ENCODE measurements at places on chromosomes 13 and 19. TPM values are rescaled to one million over a fixed set of nuclear protein-coding genes. Genes with fewer than 3 reads are reported as not detected.
A peak's percentile ranks its signal among the peaks of the same experiment; 100 is the strongest.

DNA sequence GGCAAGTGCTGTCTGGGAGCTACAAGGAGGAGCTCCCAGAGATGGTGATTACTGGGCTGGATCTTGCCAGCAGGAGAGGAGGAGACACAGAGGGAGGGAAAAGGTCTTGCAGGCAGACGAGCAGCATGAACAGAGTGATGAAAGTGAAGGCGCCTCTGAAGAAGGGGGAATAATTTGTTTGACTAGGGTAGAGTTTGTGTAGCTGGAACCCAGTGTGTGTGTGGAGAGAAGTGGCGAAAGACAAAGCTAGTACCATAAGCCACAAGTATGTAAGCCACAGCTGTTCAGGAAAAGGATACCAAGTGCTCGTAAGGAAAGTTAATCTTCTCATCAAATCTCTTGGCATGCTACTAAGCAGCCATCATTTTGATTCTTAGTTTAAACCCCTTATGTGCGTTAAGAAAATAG, 5.4 kb downstream of the FLT1 start:
- H3K36me3 ChIP-seq: peaks cover 12% of the 10 kb centered on the region
- H3K4me3 ChIP-seq: peak overlapping the region; percentile 81
- peak overlapping the region; percentile 45 for H3K27ac ChIP-seq
- no peak for DNase-seq

GRCh38 chr19:4374498-4375163, 25.7 kb downstream of the SH3GL1 start:
- DNase-seq: peak; percentile 91
- no peak overlapping the region for H3K4me3 ChIP-seq
- H3K27me3 ChIP-seq: no peaks in the 10 kb centered on the region
- peak overlapping the region; percentile 81 for H3K27ac ChIP-seq

- H3K36me3 ChIP-seq: no peaks in the 10 kb centered on the region
- H3K4me3 ChIP-seq: no peak overlapping the region
- no peaks in the 10 kb centered on the region for H3K27me3 ChIP-seq
- no peak for DNase-seq
Measured at GRCh38 chr13:110949628-110950027, 34.8 kb upstream of the ANKRD10 start.

DNA sequence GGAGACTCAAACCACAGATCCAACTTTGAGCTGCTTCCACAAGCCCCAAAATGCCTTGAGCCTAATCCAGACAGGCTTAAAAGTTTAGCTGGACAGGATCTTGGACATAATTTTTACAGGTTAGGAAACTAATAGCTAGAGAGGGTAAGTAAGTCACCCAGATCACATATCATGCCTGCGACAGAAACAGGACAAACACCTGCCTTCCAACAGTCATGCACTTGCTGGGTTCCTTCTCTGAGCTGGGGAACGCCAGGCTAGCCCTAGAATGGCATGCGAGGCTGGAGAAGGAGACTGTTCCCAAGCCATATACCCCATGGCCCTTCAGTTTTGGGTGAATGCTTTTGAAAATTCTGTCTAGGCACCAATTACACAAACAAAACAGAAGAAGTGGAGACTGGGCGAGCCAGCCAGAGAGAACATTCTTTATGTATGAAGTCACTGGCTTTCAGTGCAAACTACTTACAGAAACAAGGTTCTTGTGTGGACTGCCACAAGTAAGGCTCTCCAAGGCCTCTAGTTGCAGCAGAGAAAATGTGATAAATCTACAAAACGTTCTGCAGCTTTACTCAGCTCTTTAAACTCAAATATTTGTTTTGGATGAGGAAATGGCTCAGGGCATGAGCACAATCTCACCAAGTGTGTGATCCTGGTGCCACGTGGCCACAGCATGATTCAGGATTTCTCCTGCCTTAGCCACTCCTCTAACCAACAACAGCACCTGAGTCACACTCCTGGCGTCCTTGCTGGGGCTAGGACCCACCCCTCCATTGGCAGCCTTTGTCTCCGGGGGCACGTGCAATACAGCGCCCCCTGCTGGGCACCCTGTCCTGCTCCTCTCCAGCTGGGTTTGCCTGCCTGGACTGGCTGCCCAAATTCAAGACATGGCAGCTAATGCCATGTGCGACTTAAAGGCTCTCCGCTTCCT, 73.4 kb upstream of the UBL3 start:
- no peak overlapping the region for H3K4me3 ChIP-seq
- peaks cover 16% of the 10 kb centered on the region for H3K4me1 ChIP-seq
- H3K36me3 ChIP-seq: no peaks in the 10 kb centered on the region
- H3K27me3 ChIP-seq: no peaks in the 10 kb centered on the region
- peak; percentile 79 for DNase-seq

GRCh38 chr19:37725181-37725580, 5.6 kb upstream of the ZNF607 start:
- DNase-seq: no peak
- no peak overlapping the region for H3K4me3 ChIP-seq
- no peak overlapping the region for H3K27ac ChIP-seq
- no peaks in the 10 kb centered on the region for H3K36me3 ChIP-seq
- H3K27me3 ChIP-seq: no peaks in the 10 kb centered on the region

DNA sequence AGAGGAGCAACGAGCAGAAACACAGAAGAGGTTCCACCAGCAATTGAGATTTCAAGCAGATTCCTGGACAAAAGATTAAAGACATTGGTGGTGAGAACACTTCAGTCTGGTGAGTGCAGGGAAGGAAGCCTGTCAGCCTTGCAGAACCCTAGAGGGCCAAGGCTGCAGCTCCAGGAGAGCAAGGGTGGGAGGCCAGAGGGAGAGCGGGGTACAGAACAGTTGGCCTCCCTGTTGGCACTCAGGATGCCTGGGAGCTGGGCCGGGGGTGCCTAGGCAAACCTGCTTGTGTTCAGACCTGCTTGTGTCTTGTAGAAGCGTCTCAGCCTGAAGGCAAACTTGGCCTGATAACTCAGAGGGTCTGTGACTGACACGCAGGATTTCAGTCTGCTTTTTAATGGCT, 5.1 kb upstream of the LIN7B start:
- H3K27ac ChIP-seq: no peak overlapping the region
- H3K4me3 ChIP-seq: no peak overlapping the region
- DNase-seq: no peak
- peaks cover 57% of the 10 kb centered on the region for H3K36me3 ChIP-seq
- H3K27me3 ChIP-seq: no peaks in the 10 kb centered on the region

DNA sequence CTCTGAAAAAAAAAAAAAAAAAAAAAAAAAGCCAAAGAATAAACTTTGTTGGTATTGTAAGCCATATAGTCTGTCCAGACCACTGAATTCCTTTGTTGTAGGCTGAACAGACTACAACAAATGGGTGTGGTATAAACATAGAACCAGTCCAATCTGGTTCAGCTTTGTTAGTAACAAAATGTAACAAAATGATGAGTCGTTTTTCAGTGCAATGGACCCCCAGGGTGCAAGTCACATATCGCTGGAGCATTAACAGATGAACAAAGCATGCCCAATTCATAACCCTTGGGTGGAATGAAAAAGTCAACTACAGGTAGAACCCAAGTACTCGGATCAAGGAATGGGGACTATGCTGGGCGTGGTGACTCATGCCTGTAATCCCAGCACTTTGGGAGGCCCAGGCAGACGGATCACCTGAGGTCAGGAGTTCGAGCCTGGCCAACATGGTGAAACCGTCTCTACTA, 13.6 kb upstream of the FCHO1 start:
- H3K27ac ChIP-seq: no peak overlapping the region
- DNase-seq: no peak
- H3K4me3 ChIP-seq: no peak overlapping the region

DNA sequence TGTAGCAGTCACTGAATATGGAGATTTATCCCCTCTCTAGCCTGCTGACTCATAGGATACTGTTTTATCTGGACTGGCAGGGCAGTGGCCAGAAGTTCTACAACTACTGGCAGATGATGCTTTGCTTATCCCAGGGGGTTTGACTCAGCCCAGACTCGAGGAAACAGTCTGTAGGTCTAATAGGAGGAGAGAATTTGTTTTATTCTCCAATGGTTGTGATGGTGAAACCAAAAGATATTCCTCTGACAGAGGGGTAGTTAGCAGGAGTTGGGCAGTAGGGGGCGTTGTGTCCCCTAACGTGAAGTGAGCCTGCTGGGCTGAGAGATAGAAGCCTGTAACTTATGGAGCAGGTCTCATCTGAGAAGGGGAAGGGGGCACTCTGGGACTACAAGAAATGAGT, 74.9 kb downstream of the WTIP start:
- H3K4me1 ChIP-seq: no peaks in the 10 kb centered on the region
- DNase-seq: no peak
- no peak overlapping the region for H3K27ac ChIP-seq
- H3K4me3 ChIP-seq: no peak overlapping the region
- H3K36me3 ChIP-seq: no peaks in the 10 kb centered on the region

GRCh38 chr13:25864936-25865335, 186.9 kb downstream of the SHISA2 start:
- no peak overlapping the region for H3K4me3 ChIP-seq
- H3K36me3 ChIP-seq: no peaks in the 10 kb centered on the region
- peaks cover 23% of the 10 kb centered on the region for H3K27me3 ChIP-seq
- H3K27ac ChIP-seq: no peak overlapping the region
- H3K4me1 ChIP-seq: no peaks in the 10 kb centered on the region

DNA sequence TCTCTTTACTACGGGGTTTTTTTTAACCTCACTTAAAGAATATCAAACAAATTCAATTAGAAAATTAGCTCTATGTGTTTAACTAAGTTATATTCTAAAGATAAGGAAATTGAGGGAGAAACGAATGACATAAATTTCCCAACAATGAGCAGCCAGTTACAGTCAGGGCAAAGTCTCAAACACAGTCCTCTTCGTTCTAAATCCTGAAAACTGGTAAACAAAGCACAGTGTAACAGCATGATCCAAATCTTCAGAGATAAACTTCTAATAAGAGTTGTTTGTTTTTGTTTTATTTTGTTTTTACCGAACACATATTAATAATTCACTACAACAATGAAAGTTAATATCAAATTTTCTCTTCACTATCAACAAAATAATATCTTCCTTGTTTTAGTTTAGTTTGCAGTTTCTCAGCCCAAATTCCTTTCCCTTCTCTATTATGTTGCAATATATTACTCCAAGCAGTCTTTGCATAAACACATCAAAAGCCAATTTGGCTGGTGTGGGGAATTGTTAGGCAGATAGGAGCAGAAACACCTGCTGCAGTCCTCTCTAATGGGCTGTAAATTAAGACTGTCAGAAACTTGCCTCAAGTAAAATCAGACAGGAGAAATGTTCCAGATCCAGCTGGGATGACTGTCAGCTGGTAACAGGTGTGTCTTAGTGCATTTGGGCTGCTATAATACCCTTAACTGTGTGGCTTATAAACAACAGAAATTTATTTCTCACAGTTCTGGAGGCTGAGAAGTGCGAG, 106.5 kb upstream of the SGCG start:
- no peaks in the 10 kb centered on the region for H3K36me3 ChIP-seq
- no peak overlapping the region for H3K27ac ChIP-seq
- DNase-seq: no peak
- no peaks in the 10 kb centered on the region for H3K27me3 ChIP-seq
- no peak overlapping the region for H3K4me3 ChIP-seq

RASAL3 gene
- total RNA-seq: 2.6 TPM

IZUMO2 gene
- total RNA-seq: not detected

SLC10A2 gene
- total RNA-seq: not detected

ZNF845 gene
- total RNA-seq: 2.7 TPM

ZNF525 gene
- total RNA-seq: 5.0 TPM

CGB8 gene
- total RNA-seq: not detected

LGALS14 gene
- not detected for total RNA-seq

ZNF331 gene
- 8.9 TPM for total RNA-seq

WTIP gene
- total RNA-seq: 16.3 TPM

Measured in heart left ventricle (tissue), 16 donors.